Cardiac muscle cell (in vitro differentiated cells and primary cell): ENCODE measurements at places on chromosomes 3 and 15. TPM values are rescaled to one million over a fixed set of nuclear protein-coding genes. Genes with fewer than 3 reads are reported as not detected.

DNA sequence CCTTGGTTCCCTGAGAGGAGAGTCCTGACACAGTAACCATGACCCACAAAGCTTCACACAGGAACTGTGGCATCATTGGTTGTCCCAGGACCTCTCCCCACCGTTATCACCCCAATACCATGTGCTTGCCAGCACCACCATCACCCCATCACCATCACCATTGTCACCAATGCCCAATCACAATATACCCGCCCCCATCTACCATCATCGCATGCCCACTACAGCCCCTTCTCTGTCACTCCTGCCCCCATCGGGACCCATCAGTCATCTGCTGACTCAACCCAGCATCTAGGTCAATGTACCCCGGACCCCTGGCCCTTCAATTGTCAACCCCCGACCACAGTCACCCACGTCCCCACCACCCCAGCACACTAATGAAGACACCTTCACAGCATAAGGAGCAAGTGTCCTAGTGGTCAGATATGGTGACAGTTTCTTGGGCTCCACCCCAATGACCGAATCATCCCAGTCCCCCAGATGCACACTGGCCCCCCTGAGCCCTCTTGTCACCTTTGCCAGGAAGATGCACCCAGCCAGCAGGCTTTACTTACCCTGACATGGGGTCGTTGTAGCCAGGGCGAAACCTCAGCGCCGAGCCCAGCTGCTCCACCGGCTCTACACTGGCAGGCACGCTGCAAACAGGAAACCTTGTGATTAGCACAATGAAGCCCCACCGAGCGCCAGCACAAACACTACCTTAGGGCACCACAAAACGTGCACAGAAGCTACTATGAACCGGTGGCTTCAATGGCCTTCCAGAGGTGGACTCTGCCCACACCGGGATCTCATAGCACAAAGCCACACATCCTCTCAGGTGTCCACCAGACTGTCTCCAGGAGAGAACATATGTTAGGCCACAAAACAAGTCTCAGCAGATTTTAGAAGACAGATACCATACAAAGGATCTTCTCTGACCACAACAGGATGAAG is 25.1 kb downstream of the SHISA5 start:
- H3K27me3 ChIP-seq = no peaks in the 10 kb centered on the region
- no peak overlapping the region for H3K27ac ChIP-seq
- no peak for DNase-seq
- H3K4me1 ChIP-seq = peaks cover 5% of the 10 kb centered on the region
- H3K4me3 ChIP-seq = no peak overlapping the region

DNA sequence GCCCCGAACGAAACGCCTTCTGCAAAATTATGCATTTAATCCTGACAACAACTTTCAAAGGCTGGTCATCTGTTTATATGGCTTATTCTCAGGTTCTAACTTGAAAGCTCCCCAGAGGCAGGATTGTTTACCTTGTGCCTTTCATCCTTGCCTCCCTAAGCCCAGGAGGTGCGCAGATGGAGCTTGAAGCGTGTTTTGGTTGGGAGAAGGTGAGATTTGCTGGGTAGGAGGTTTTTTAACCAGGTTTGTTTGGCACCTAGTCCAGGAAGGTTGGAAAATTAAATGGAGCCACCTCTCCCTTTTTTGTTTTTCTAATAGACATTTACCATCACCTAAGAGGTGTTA is 675 bp downstream of the TSEN2 start:
- peak overlapping the region; percentile 59 for H3K4me3 ChIP-seq
- no peaks in the 10 kb centered on the region for H3K36me3 ChIP-seq
- H3K27ac ChIP-seq = peak overlapping the region; percentile 86
- no peaks in the 10 kb centered on the region for H3K27me3 ChIP-seq
- no peak for DNase-seq
- peaks cover 15% of the 10 kb centered on the region for H3K4me1 ChIP-seq

DNA sequence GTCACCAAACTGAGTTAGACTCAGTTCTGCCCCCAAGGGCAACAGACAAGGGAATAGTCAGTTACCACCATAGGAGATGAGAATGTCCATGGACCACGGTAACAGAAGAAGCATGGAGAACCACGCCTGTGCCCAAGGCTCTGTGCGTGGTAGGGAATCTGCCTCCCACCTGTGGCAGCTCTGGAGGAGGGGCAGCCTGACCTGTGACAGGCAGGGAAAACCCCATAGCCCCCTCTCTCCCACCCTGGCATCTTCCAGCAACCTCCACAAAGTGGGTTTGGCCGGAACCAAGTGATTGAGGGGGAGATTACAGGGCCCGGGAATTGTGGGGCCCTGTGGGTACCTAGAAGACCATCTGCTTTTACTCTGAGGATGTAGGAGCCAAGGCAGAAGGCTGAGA is 14.3 kb upstream of the LTF start:
- no peak overlapping the region for H3K4me3 ChIP-seq
- no peak overlapping the region for H3K27ac ChIP-seq
- no peaks in the 10 kb centered on the region for H3K4me1 ChIP-seq
- DNase-seq = no peak

- H3K4me1 ChIP-seq = no peaks in the 10 kb centered on the region
- no peak overlapping the region for H3K4me3 ChIP-seq
- no peak for DNase-seq
- H3K27me3 ChIP-seq = no peaks in the 10 kb centered on the region
Measured at GRCh38 chr3:161314836-161315395, 56.4 kb downstream of the SPTSSB start.

Gene SIDT1
- 0.18 TPM in 1 of 2 replicates, not detected in the other for total RNA-seq

DNA sequence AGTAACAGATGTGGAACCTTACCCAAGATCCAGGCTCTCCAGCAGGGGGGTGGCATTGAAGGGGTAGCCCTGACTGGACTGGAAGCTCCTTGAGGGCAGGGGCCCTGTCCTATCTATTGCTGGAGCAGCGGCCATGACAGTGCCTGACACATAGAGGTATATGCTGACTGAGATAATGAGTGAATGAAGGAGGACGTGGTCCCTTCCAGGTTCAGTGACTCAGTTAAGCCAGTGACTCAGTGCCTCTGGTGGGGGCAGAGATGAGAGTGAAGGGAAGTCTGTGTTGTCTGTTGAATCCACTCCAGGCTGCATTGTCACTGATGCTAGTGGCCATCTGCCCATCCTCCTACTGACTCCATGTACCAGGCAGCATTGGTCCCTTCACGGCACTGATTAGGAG is 13.0 kb upstream of the CTXND1 start:
- no peak for DNase-seq
- H3K4me3 ChIP-seq = no peak overlapping the region
- no peaks in the 10 kb centered on the region for H3K36me3 ChIP-seq
- no peak overlapping the region for H3K27ac ChIP-seq
- peaks cover 59% of the 10 kb centered on the region for H3K27me3 ChIP-seq

- H3K27ac ChIP-seq = no peak overlapping the region
- no peak overlapping the region for H3K4me3 ChIP-seq
- no peak for DNase-seq
- no peaks in the 10 kb centered on the region for H3K36me3 ChIP-seq
Measured at GRCh38 chr3:150000641-150001040, 29.9 kb upstream of the PFN2 start.

Gene ADGRG7
- total RNA-seq = 43.2 and 46.5 TPM in 2 replicates

DNA sequence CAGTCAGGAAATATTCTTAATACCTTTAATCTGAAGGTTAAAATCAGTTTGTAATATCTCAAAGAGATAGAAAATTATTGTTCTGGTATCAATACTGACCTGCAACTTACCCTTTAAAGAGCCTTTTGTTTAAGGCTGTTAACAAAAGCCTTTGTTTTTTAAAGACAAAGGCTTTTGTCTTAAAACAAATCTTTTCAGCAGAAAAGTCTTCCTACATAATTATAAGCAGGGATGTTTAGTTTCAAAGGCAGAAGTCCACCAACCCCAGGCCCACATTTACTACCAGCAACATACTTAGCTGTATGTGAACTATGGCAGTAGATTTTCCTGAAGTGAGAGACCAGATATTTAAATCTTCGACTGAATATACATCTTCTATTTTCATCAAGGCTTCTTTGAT is 36.2 kb downstream of the SLC30A4 start:
- H3K4me1 ChIP-seq = no peaks in the 10 kb centered on the region
- H3K27ac ChIP-seq = no peak overlapping the region
- no peaks in the 10 kb centered on the region for H3K27me3 ChIP-seq
- no peak overlapping the region for H3K4me3 ChIP-seq
- H3K36me3 ChIP-seq = no peaks in the 10 kb centered on the region

DNA sequence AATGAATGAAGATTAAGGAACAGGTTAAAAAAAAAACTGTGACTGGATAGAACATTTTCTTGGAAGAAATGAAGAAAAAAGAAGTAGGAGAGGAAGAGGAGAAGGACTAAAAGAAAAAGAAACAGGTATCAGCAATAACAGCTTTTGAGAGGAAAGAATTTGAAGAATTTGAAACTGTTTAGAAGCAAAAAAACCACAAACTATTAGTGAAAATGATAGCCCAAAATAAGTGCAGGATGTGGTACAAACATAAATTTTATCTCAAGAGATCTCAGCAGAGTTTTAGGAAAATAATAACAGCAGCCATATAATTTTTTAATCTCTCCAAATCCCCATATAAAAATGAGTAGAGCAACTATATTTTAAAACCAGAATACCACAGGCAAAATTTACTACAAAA is 8.8 kb upstream of the A4GNT start:
- DNase-seq = no peak
- H3K4me1 ChIP-seq = peaks cover 6% of the 10 kb centered on the region
- no peak overlapping the region for H3K27ac ChIP-seq
- no peak overlapping the region for H3K4me3 ChIP-seq
- no peaks in the 10 kb centered on the region for H3K27me3 ChIP-seq

GRCh38 chr3:126432361-126433104 is 37.8 kb downstream of the CFAP100 start:
- H3K27ac ChIP-seq = no peak overlapping the region
- H3K4me1 ChIP-seq = no peaks in the 10 kb centered on the region
- no peak overlapping the region for H3K4me3 ChIP-seq
- H3K36me3 ChIP-seq = peaks cover 3% of the 10 kb centered on the region
- H3K27me3 ChIP-seq = no peaks in the 10 kb centered on the region

Gene FGD5
- 0.74 and 1.1 TPM in 2 replicates for total RNA-seq

DNA sequence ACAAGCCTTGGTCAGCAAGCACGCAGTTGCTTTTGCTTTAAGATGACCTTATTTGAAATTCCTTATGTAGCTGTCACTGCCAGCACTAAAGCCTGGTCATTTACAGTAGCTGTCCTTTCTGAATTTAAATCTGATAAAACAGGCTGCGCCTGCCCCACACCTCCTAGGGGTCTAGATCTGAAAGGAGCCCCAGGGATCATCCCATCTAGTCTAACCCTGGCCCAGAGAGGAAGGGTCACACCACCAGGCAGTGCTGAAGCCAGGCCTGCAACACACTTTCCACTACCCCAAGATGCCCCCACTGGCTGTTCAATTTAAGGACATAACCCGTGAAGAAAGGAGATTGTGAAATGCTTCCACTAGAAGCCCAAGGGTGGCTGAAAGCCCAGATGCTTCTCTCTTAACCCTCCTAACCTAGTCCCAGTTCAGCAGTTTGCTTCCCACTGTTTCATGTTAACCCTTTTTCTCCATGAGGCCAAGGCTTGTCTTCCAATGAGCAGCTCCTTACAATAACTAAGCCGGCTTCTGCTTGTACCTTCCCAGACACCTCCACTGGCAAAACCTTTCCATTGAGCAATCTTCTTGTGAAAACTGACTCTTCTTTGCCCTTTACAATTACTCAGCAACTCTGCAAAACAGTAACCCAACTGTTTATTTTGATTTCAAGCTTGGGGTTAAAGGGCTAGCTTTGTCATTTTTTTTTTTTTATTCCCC is 198.9 kb upstream of the LPP start:
- H3K4me3 ChIP-seq = no peak overlapping the region
- H3K27ac ChIP-seq = no peak overlapping the region
- H3K27me3 ChIP-seq = no peaks in the 10 kb centered on the region

DNA sequence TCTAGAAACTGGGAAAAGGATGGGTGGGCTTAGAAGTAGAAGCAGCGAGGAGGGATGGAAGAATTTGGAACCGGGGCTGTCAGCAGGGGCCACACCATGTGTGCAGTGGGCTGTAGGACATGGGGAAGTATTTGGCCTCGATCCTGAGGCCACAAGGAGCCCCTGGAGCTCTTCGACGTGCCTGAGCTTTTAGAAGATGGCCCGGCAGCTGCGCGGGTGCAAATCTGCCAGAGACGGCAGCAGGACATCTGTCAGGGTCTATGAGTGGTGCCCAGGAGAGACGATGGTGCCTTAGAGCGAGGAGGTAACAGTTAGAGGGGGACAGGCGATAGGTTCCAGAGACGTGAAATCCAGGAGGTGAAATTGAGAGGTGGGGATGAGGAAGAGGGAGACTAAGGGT is 321.1 kb downstream of the UACA start:
- no peak overlapping the region for H3K27ac ChIP-seq
- H3K36me3 ChIP-seq = no peaks in the 10 kb centered on the region
- H3K4me3 ChIP-seq = no peak overlapping the region
- H3K27me3 ChIP-seq = peaks cover 20% of the 10 kb centered on the region

Gene ARGFX
- total RNA-seq = not detected in 2 replicates

- H3K4me1 ChIP-seq = no peaks in the 10 kb centered on the region
- H3K27ac ChIP-seq = no peak overlapping the region
- no peak for DNase-seq
- H3K27me3 ChIP-seq = no peaks in the 10 kb centered on the region
Measured at GRCh38 chr3:148598619-148599018, 99.1 kb upstream of the AGTR1 start.

- no peak overlapping the region for H3K4me3 ChIP-seq
- DNase-seq = no peak
- no peaks in the 10 kb centered on the region for H3K36me3 ChIP-seq
- no peaks in the 10 kb centered on the region for H3K27me3 ChIP-seq
- H3K27ac ChIP-seq = no peak overlapping the region
Measured at GRCh38 chr15:99399618-99400017, 148.3 kb downstream of the LRRC28 start.

GRCh38 chr3:104101736-104102135 is 1265.0 kb upstream of the ALCAM start:
- no peaks in the 10 kb centered on the region for H3K27me3 ChIP-seq
- H3K36me3 ChIP-seq = no peaks in the 10 kb centered on the region

Gene COPG1
- total RNA-seq = 114 and 137 TPM in 2 replicates

DNA sequence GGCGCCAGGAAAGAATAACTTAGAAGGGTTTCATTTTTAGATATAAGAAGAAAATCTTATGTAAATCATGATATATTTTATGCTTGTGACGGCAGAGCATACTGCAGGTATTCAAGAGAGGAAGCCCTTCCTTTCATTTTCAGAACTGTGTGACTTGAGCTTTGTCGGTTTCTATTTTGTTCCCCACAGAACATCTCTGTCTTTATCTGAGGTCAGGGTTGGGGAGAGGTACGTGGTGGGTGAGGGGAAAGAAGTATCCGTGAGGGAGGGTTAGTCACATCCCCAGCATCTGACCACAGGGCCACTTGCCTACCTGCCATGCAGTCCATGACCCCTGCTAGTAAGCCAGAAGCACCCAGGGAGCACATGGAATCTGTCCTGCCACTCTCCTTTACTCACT is 126.5 kb downstream of the DGKG start:
- no peak for DNase-seq
- H3K27me3 ChIP-seq = no peaks in the 10 kb centered on the region
- H3K4me1 ChIP-seq = peaks cover 39% of the 10 kb centered on the region
- H3K36me3 ChIP-seq = no peaks in the 10 kb centered on the region
